ENCODE measurements at places on chromosomes 6 and 20.
A peak's percentile ranks its signal among the peaks of the same experiment; 100 is the strongest.

- DNase-seq = no peak
Measured at GRCh38 chr6:83601119-83601518, 88.8 kb downstream of the PRSS35 start.

DNA sequence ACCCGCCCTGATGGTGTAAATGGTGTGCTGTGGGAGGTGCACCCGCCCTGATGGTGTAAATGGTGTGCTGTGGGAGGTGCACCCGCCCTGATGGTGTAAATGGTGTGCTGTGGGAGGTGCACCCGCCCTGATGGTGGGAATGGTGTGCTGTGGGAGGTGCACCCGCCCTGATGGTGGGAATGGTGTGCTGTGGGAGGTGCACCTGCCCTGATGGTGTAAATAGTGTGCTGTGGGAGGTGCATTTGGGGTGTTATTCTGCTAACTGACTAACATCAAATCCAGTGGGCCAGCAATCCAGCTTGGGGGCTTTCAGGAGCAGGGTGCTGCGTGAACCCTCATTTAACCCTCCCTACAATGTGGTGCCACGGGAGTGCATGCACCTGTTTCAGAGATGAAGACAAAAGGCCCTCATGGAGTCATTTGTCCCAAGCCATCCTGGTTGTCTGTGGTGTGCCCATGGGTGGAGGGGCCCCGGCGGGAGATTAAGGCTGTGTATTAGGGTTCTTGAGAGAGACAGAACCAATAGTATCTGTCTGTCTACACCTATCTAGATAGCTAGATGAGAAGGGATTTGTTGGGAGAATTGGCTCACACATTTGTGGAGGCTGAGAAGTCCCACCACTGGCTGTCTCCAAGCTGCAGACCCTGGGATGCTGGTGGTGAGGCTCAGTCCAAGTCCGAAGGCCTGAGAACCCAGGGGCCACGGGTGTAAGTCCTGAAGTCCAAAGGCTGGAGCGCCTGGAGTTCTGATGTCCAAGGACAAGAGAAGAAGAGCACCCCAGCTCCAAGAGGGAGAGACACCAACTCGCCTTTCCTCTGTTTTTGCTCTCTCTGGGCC lies 39.2 kb downstream of the TMEM242 start:
- DNase-seq = no peak

GRCh38 chr20:58749979-58750378 lies 57.4 kb downstream of the NPEPL1 start:
- DNase-seq = no peak

DNA sequence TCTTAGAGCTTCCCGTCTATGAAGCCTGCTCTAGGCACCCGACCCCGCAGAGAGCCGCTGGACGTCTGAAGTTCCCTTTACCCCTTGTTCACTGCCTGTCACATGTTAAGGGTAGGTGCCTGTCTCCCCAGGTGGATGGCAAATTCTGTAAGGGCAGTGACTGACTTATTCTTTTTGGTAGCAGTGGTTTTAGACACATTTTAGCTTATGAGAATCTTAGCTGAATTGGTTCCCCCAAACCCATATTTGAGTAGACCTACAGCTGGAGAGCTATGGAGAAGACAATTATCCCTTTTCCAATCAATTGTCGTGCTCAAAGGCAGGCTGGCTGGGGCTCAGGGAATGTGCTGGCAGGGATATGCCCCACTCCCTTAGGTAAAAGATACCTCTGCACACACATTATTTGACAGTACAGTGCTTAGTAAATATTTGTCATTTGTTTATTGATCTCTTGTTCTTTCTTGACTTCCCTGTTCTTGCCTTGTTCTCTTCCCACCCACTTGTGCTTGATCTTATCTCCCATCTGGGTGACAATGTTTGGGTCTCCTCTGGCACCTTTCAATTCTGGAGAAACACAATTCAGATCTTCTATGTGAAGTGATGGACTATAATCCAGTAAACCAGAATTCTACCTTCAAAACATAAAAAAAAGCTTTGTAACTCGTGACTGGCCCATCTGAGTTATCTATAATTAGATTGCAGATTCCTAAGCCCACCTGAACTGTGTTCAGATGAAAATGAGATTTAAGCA lies 114.3 kb upstream of the SLC2A12 start:
- no peak for DNase-seq

GRCh38 chr20:33709905-33710541 lies 10.1 kb downstream of the PXMP4 start:
- DNase-seq = no peak

DNA sequence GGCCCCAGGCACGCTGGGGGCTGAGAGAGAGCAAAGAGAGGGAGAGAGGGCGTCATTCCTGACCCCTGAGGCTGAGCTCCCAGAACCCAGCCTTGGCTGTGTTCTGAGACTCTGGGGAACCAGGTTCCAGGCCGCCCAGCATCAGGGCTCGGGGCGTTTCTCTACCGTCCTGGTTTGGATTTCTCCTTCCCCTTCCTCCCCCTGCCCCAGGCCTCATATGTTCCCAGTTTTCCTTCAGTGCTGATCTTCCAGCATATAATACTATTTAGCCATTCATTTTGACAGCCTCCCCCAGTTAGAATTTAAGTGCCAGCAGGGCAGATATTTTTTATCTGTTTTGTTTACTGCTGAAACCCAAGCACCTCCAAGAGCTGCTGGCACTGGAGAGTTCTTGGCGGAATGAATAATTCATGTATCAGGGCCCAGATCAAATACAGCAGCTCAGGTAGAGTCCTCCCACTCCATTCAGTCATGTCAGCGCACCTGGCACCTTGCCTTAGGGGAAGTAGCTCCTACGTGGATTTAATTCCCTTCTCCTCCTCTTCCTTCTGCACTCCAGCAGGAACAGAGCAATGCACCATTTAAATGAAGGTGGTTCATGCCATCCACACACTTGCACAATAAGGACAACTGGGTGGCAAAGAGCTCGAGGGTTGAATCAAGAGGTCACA lies 23.4 kb upstream of the FRMD1 start:
- DNase-seq = no peak

DNA sequence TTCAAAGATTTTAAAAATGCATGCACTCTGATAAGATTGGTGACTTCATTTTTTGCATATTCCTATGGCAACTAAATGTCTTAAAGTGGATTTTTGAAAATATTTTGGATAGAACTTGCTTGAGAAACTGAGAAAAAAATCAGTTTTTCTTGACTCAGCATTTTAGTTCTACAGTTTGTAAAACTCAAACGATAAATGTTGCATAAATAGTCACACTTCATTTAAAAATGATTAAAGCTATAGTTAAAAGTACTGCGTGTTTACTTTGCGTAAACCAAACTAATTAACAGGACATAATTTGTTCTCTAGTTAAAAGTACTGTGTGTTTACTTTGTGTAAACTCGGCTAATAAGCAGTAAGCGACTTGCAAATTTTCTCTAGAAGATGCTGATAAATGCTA lies 28.3 kb upstream of the MEI4 start:
- no peak for DNase-seq

GRCh38 chr6:1581120-1581991 lies 28.4 kb upstream of the FOXC1 start:
- peak; percentile 31 for DNase-seq

DNA sequence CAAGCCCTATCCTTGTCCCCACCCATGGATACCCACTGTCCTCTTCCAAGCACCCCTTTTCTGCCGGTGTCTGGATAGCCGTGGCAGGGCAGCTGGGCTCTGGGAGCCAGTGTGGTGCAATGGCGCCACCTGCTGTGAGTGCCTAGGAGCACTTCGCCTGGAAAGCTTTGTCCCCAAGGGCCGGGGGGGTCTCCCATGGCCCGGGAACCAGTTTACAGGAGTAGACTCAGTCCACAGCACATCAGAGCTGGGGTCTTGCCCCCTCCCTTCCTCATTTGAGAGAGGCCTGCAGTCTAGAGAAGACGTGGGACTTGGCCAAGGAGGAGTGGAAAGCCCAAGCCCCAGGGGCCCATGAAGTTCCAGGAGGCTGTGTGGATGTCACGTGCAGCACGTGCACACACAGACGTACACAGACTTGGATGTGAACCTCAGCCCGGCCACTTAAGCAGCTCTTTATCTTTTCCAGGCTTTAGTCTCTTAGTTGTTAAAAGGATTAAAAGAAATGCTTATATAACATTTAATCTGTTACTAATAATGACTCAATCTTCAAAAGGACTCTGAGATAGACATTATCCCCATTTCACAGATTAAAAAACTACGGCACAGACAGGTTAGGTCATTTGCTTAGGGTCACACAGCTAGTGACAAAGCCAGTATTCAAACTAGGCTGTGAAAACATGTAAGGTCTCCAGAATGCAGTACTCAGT lies 40.9 kb upstream of the CDH22 start:
- peak; percentile 51 for DNase-seq

DNA sequence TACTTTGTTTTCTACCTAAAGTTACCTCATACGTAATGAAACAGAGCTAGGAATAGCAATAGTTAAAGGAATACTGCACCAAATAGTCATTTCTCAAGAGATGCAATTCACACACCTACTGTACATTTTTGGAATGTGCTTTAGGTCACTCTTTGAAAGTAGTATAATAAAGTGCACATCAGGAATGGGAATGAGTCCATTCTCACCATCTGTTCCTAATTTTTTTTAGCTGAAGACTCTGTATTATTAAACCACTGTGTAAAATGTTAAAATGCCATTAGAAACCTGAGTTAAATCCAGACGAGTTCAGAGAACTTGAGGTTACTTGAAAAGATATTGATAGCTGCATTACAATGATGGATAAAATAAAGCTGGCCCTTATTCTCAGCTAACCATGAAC lies 51.9 kb upstream of the EPHA7 start:
- DNase-seq = no peak

DNA sequence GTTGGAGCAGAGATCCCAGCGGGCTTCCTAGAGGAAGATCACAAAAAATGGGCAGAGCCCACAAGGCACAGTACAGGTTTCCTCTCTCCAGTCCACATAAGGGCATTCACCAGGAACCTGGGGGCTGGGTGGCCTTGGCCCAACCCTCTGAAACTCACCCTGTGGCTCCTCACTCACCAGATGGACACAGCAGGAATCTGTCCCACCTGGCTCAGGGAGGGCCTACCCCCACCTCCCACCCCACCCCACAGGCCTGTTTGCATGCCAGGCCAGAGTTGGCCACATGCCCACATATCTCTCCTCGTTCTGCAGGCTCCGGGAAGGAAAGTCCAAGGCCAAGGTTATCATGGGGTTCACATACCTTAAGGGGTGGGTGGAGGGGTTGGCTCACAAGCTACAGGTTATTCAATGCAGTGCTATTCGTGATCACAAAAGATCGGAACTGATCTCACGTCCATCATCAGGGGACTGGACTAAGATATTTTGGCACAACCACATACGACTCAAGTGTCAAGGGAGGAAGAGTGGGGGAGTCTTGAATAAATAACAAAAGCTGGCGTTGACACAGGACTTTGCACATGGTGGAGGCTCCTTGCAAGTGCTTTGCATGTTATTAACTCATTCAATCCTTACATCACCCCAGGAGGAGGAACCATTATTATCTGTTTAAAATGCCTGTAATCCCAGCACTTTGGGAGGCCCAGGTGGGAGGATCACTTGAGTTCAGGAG lies 13.0 kb downstream of the RIPOR3 start:
- DNase-seq = no peak

DNA sequence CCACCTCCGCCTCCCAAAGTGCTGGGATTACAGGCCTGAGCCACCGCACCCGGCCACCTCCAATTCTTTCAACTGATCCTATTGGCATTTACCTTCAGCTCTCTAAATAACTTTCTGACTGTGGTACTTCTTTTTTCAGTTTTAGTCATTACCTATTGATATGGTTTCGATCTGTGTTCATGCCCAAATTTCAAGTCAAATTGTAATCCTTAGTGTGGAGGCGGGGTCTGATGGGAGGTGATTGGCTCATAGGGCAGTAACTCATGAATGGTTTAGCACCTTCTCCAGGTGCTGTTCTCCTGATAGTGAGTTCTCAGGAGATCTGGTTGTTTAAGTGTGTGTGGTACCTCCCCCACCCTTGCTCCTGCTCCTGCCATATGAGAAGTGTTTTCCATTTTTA lies 140.9 kb downstream of the LPA start:
- no peak for DNase-seq

- no peak for DNase-seq
Measured at GRCh38 chr6:51139950-51140385, 321.3 kb downstream of the TFAP2B start.

- no peak for DNase-seq
Measured at GRCh38 chr6:111534231-111534751, 51.3 kb upstream of the REV3L start.

GRCh38 chr6:114892211-114892610 lies 549.4 kb upstream of the HS3ST5 start:
- DNase-seq = no peak

DNA sequence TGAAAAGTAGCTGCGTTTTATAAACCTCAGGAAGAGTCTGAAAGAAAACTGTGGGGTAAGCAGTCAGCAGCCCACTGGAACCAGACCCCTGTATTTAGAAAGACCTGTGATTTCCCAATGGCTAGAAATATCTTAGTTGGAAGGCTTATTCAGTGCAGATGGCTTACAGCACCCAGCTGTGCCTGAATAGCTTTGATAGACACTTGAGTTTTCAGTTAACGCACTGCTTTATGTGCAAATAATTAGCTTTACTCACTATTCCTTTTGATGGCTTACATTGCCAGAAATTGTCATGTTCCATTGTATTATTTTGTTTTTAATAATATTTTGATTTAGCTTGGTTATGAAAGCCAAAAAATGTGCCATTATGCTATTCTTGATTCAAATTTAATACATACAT lies 465.3 kb upstream of the SYNCRIP start:
- DNase-seq = no peak

DNA sequence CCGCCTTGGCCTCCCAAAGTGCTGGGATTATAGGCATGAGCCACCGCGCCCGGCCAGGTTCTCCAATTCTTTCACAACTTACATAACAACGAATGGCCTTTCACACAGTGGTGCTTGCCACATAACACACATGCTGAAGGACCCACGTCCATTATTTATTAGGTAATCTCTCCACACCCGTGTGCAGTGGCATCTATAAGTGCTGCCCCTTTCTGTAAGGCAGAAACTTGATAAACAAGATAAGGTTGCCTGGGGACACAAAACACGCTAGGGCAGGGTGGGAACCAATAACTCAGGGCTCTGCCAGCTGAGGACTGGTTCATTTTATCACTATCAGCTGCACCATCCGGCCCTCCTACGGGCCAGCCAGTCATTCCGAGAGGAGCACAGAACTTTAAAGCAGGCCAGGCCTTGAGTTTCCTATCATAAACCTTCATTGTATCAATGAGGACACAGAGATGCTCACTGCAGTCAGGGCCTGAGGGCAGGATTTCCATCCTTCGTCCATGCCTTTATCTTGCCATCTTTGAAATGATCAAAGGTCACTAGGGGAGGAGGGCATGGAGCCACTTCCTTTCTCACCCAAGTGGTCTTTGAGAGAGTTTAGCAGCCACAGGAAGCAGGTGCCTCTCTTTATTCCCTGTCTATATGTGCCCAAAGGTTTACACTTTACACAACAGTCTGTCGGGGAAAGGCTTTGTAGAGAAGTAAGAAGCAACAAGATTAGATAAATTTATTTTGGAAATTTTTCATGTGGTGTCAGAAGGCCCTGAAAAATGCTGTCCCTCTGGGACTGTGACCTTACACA lies 37.6 kb downstream of the GPLD1 start:
- no peak for DNase-seq
